ENCODE measurements at places on chromosomes 7 and 10.

- no peak for DNase-seq
These were observed 287.9 kb upstream of the KLF14 start for GRCh38 chr7:131021902-131022301.

DNA sequence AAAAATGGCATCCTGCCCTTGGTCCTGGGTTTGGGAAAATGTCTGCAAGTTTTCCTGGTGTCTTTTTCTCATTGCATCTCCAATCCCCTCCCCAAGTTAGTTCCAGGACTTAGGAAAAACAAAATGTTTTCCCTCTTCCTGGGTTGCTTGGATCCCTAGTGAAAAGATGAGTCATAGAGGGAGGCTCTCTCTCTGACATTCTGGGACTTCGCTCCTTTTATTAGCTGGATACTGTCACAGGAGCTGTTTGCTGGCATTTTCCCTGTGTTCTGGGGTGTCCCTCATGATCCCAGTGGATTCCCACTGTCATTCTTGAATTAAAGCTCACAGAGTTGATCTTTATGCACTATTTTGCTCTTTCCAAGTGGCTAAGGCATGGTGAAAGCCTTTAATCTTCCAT lies 316.4 kb upstream of the MBL2 start:
- DNase-seq = no peak

- DNase-seq = no peak
These were observed 132.8 kb downstream of the WNT2 start for GRCh38 chr7:117190104-117190503.

GRCh38 chr10:12513775-12514673 lies 164.7 kb downstream of the CAMK1D start:
- DNase-seq = no peak

GRCh38 chr10:106795619-106796018 lies 368.9 kb downstream of the SORCS1 start:
- no peak for DNase-seq

- DNase-seq = no peak
These were observed 41.2 kb upstream of the ACSL5 start for GRCh38 chr10:112332509-112333228.

- no peak for DNase-seq
These were observed 53.7 kb downstream of the KCNH2 start for GRCh38 chr7:150924369-150924781.
